Activated T-cell treated with anti-CD3 and anti-CD28 coated beads, Interleukin-2, amount 50 U/mL, for 1 hour (primary cell): ENCODE measurements at places on chromosomes 6 and 20.

DNA sequence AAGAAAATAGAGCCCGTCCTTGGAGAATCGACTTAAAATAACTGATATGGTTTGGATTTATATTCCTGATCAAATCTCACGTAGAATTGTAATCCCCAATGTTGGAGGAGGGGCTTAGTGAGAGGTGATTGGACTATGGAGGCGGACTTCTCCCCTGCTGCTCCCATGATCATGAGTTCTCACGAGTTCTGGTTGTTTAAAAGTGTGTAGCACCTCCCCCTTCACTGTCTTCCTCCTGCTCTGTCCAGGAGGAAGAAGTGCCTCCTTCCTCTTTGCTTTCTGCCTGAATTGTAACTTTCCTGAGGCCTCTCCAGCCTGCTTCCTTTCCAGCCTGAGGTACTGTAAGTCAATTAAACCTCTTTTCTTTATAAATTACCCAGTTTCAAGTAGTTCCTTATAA lies 529.2 kb downstream of the HAO1 start:
- no peak for DNase-seq

DNA sequence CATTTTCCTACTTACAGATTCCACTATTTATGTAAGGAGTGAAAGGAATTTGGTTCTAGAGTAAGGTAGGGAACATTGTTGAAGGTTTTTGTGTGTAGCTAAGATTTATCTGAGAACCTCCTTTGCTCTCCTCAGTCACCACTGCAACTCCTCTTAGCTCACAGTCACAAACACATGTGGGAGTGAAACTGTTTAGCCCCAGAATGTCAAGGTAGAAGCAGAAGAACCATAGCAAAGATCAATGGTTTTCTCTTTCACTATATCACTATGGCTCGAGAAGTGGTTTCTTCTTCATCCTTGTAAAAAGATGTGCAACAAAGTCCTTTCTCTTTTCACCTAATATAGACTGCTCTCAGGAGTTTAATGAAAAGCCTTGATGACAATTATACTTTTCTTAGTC lies 6.5 kb upstream of the DEFB112 start:
- DNase-seq = no peak

- no peak for DNase-seq
Measured at GRCh38 chr20:19909725-19910124, 107.4 kb upstream of the NAA20 start.

- DNase-seq = no peak
Measured at GRCh38 chr6:106097411-106098231, 11.5 kb downstream of the PRDM1 start.

DNA sequence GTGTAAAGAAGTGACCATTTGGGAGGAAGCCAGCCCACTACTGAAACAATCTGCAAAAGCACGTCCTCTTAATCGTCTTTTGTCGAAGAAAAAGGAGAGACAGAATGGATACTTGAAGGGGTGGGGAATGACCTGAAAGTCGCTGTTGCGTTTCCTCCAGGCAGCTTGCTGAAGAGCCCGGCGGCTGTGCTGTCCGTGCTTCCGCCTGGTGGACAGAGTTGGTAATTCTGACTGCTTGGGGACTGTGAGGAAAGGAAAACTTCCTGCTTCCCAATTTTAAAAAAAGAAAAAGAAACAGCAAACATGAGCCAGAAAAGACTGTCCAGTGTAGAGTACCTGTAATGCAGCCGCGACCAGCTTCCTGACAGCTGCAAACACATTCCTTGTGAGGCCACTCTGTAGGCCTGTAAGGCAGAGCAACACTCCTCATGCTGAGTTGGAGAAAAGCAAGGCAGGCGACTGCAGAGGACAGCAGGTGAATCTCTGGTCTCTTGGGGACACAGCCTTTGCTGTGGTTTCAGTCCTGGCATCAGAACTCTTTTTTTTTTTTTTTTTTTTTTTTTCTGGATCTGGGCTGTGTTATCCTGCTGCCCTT lies 251.1 kb upstream of the TBX18 start:
- DNase-seq = no peak

DNA sequence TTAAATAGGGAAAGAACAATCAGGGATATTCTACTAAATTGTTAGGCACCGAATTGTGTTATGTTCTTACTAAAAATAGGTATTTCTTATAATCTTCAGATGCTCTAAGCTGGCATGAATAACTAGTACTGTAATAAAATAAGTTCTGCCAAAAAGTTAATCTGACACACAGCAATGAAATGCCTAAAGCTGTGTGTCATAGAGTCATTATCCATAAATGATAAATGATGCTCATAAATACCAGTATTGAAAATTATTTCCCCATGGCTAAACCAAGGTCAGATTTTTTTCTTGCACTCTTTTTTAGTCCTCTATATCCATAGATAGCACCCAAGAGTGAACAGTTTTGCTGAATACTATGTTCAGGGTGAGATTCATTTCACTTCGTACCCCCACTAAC lies 11.7 kb upstream of the PRIM2 start:
- DNase-seq = no peak

- DNase-seq = no peak
Measured at GRCh38 chr20:58014628-58015315, 213.7 kb downstream of the ANKRD60 start.
